ENCODE measurements at places on chromosomes 11 and 22.

- no peak for DNase-seq
Observed at GRCh38 chr11:43834286-43834685, 46.3 kb upstream of the ALKBH3 start.

DNA sequence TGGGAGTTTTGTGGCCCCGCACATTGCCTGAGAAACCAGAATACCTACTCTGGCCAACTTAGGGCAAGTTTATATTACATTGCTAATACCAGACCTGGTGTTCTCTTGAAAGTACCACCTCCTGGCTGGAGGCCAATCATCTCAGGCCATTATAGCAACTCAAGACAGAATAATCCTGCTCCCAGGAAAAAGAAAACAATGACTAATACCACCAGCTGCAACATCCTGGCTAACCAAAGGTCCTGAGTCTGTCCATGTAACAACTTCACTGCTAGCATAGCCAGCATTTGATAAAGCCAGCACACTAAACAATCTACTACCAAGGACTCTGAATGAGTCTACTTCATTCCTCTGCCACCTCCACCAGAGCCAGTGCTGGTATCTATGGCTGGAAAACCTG lies 1298.7 kb upstream of the CNTN5 start:
- DNase-seq: no peak

DNA sequence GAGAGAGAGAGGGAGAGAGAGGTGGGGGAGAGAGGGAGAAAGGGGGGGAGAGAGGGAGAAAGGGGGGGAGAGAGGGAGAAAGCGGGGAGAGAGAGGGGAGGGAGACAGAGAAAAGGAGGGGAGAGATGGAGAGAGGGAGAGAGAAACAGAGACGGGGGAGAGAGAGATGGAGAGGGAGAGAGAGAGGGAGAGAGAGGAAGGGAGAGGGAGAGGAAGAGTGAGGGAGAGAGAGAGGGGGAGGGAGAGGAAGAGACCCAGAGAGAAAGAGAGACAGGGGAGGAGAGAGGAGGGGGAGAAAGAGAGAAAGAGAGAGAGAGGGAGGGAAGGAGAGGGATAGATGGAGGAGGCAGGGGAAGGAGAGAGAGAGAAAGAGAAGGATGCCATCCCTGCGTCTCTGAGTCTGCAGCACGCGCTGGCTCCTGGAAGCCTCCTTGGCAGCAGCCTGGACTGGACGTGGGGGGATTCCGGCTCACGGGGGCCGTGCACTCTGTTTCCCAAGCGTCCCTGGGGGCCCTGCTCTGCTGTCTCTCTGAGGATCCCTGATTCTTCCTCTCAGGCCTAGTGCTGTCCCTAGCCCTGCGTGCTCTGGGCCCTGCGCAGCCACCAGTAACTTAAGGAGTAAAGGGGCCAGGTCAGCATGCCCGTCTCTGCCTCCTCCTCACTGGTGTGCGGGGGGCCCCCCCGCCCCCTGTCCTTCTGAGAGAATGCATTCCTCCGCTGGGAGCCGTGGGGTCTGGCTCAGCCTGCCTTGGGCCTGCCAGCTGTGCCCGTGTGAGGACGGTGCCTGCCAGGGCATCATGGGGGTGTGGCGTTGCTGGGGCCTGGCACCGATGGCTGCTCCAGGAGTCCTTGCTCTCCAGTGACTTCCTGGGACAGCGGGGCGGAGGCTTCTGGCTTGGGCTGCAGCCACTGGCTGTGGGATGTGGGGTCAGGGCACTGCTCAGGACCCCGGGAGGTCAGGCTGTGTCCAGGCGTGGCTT lies 429.5 kb downstream of the TBC1D22A start:
- no peak for DNase-seq

GRCh38 chr11:67581469-67581868 lies 2.1 kb upstream of the GSTP1 start:
- no peak for DNase-seq

- no peak for DNase-seq
Observed at GRCh38 chr22:21832291-21833290, 34.9 kb downstream of the MAPK1 start.

GRCh38 chr11:108592591-108593213 lies 866 bp downstream of the EXPH5 start:
- DNase-seq: peak; percentile 70

GRCh38 chr11:111541254-111542061 lies 938 bp downstream of the LAYN start:
- peak; percentile 30 for DNase-seq

DNA sequence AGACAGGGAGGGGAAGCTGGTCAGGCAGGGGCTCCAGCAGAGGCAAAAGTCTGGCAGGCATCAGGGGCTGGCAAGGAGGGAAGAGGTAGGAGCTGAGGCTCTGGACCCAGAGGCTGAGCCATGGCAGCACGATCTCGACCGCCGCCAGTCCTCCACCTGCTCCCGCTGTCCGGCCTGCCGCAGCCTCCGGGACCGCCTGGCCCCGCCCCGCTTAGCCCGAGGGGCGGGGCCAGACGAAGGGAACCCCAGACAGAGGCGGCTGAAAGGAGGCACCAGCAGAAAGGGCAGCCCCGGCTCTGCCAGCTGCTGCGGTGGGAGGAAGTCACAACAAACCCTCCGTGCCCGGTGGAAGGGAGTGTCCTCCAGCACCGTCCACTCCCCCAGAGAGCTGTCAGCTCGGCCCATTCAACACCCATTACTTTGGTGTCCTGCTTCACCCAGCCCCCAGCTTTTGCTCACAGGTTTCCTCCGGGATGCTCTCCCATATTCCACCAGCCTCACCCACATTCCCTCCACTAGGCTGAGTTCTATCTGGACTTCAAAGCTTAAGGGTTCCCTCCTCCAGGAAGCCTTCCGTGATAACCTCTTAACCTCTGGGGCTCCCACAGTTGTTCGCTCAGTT lies at the start of gene MFNG:
MFNG (minus strand) TSS at position 161 of the 622 bp plus-strand sequence. CDS start 207 bp downstream, outside the sequence.
- peak; percentile 59 for DNase-seq

- DNase-seq: no peak
Observed at GRCh38 chr11:120457996-120458395, 53.6 kb upstream of the GRIK4 start.

- no peak for DNase-seq
Observed at GRCh38 chr11:73213196-73214143, 4.6 kb upstream of the P2RY2 start.

DNA sequence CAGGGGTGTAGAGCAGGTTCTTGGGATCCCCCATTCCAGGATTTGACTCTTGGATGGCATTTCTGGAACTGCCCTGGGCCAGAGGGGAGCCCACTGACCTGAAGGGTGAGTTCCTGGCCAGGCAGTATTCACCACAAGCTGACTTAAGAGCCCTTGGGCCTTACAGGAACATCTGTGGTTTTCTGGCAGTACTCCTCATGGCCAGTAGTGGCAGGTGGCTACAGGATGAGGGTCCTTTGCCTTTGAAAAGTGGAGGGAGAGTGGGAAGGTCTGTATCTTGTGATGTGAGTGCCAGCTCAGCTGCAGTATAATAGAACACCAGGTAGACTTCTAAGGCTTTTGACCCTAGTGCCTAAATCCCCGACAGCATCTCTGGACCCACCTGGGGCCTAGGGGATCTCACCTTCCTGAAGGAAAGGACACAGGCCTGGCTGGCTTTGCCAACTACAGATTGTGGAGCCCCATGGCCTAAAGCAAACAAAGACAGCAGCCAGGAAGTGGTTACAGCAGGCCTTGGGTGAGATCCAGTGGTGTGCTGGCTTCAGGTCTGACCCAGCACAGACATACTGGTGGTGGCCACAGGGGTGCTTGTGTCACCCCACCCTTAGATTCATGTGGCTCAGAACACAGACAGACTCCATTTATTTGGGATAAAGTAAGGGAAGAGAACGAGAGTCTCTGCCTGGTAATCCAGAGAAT lies 9.0 kb downstream of the OR51S1 start:
- no peak for DNase-seq

- no peak for DNase-seq
Observed at GRCh38 chr11:132052904-132053303, 682.5 kb downstream of the NTM start.

DNA sequence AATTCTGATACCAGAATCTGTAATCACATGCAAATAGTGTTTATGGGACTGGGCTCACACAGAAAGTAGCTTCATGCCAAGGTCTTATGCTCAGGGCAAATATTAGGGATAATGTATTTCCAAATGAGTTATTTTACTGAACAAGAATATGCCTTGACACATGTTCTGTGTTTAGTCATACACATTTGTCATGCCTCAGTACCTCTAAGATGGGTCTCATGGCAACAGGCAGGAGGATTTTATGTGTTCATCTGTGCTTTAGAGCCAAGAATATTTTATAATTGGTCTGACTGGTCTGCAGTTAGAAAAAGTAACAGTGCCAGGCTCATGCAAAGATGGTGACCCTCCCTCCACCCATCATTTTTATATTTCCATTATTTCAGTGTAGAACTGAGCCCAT lies 49.1 kb downstream of the JAM3 start:
- DNase-seq: no peak

- no peak for DNase-seq
Observed at GRCh38 chr11:61378713-61379313, 13.6 kb upstream of the TMEM216 start.

DNA sequence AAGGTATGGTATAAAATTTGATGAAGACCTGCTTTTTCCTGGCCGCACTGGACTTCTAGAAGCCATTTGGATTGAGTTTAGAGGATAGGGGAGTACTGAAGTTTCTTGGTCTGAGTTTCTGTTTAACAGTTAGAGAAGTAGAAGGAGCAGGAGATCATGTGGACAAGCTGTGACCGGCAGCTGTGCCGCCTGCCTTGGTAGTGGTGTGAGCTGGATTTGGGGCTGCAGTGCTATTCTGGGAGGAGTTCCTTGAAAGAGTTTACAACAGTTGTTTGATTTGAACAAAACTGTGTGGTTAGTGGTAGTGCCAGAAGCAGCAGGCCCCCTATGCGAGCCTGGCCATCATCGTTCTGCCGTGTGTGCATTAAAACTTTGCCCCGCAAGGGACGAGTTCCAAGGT lies 105.2 kb downstream of the PDHX start:
- no peak for DNase-seq

- DNase-seq: no peak
Observed at GRCh38 chr11:15933886-15934625, 422.3 kb downstream of the SOX6 start.

GRCh38 chr11:1760351-1761109 lies 3.2 kb downstream of the CTSD start:
- DNase-seq: no peak

DNA sequence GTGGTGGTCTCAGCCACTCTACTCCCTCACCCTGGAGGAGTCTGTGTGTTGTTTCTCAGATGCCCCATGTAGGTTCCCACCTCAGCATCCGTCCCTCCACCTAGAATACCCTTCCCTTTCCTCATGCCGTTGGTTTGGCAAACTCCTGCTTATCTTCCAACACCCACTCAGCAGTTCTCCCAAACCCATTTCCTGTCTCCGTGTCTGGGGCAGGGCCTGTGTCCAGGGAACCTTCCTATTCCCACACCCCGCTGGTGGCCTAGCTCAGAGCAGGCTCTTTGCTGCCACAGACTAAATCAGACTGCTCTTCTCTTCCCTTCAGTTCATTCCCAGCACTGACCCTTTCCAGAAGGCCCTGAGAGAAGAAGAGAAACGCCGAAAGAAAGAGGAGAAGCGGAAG lies 7.5 kb upstream of the SREBF2 start:
- DNase-seq: no peak

DNA sequence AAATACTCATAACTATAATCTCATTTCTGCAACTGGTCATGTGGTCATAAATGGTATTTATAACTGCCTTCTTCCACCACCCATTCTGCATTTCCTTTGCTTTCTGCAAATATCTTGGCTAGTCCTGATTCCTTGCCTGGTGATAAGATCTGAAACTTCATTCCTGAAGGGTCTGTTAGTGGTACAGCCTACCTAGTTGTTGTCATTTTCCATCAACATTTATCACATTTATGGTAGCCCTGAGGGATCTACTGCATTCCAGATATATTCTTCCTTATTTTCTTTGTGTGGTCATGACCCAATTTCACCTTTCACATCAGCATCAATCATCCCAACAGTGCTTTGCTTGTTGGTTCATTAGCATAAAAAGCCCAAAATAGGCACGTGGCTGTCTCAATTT lies 50.1 kb downstream of the DDX6 start:
- DNase-seq: no peak

DNA sequence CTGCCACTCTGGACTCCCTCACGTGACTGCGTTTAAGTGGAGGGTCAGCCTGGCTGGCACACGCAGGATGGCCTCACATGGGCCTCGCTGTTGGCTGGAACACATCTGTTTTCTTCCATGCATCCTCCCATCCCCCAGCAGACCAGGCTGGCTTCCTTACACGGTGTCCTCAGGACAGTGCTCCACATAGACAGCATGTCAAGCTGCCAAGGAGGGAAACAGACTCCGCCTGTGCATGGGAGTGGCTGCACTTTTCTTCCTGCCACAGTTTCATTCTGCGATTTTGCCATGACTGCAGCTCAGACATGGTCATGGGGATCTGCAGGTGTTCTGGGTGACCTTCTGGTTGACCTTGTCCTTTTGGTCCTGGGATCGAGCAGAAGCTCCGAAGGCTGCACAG lies 344.2 kb downstream of the SHANK2 start:
- no peak for DNase-seq

DNA sequence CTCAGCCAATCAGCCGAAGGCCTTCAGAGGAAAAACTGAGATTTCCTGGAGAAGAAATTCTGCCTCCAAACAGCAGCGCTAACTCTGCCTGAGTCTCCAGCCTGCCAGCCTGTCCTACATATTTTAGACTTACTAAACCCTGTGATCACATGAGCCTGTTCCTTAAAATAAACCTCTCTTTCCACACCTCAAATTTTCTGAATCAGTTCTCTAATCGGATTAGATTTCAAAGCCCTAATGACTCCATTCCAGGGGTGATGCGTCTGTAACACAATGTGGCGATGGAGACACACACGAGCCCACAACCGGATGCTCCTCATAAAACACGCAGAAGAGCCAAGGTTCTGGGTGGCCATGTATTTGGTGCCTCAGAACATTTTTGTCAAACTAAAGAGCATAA lies 1371.2 kb downstream of the BRD1 start:
- no peak for DNase-seq

- DNase-seq: no peak
Observed at GRCh38 chr11:116485425-116485824, 287.4 kb downstream of the BUD13 start.

GRCh38 chr11:36057379-36058042 lies 113.6 kb downstream of the LDLRAD3 start:
- no peak for DNase-seq

- no peak for DNase-seq
Observed at GRCh38 chr11:33635161-33635560, 65.5 kb downstream of the C11orf91 start.

- no peak for DNase-seq
Observed at GRCh38 chr11:74849525-74850391, 99.1 kb downstream of the XRRA1 start.

DNA sequence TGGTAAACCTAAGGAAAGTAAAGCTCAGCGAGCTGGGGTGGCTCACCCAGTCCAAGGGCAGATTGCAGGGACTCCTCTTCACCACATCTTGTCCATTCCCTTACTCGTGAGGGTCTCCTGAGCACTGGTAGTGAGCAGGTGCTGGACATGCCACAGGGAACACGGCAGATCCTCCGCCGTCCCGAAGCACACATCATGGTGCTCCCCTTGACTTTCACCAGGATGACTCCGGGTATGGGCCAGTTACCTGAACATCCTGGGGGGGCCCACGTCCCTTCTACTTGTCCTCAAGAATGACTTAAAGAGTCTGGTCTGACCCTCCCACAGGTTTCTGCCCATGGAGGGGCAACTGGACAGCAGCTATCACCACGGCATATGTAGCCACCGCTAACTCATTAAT lies 8.0 kb upstream of the SF1 start:
- DNase-seq: no peak

- DNase-seq: no peak
Observed at GRCh38 chr11:35714882-35715627, 52.5 kb downstream of the TRIM44 start.

GRCh38 chr11:111309215-111309915 lies 11.0 kb downstream of the POU2AF3 start:
- DNase-seq: no peak

Data from D341Med (cell line).